ENCODE measurements at places on chromosomes 12 and 14.

- DNase-seq, result no peak
Measured at GRCh38 chr12:46908936-46909635, 83.3 kb upstream of the SLC38A4 start.

- no peak for DNase-seq
Measured at GRCh38 chr12:108333898-108334699, 5.0 kb downstream of the CMKLR1 start.

DNA sequence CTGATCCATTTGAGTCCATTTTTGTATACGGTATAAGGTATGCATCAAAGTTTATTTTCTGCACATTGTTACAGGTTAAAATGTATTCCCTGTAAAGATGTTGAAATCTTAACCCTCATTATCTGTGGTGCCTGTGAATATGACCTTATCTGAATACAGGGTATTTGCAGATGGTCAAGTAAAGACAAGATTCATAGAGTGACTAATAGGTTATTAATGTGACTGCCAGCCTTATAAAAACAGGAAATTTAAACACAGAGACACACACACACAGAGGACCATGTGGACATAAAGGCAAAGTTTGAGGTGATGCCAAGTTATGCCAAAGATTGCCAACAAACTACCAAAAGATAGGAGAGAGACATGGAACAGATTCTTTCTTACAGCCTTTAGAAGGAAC is 347.2 kb upstream of the DCN start:
- no peak for DNase-seq

DNA sequence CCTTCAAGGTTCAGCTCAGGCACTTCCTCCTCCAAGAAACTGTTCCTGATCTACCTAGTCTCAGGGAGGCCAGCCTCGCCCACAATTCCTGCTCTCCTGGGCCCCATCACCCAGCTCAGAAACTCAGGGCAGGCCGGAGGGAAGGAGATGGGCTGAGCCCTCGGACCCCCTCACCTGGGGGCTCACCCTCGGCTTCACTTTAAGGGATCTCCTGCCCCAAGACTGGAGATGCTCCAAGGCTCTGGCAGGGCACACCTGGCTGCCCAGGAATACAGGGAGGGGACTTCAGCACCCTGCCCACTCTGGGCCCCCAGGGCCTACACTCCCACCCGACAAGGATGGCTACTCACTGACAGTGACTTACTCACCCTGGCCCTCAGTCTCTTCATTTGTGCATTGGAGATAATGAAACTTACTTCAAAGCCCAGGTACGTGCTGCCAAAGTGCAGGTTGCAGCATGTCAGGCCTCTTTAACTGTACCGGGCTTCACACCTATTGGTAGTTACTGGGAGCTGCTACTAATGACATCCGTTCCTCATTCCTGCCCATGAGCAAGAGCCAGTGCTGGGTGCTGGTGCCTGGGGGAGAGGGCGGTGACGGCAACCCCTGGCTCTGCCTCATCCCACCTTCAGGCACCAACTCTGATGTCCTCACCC is 21.0 kb upstream of the PPP1R13B start:
- DNase-seq, result no peak

GRCh38 chr14:32565256-32565655 is 236.2 kb downstream of the AKAP6 start:
- no peak for DNase-seq

GRCh38 chr12:102426599-102427542 is 53.5 kb downstream of the IGF1 start:
- no peak for DNase-seq

DNA sequence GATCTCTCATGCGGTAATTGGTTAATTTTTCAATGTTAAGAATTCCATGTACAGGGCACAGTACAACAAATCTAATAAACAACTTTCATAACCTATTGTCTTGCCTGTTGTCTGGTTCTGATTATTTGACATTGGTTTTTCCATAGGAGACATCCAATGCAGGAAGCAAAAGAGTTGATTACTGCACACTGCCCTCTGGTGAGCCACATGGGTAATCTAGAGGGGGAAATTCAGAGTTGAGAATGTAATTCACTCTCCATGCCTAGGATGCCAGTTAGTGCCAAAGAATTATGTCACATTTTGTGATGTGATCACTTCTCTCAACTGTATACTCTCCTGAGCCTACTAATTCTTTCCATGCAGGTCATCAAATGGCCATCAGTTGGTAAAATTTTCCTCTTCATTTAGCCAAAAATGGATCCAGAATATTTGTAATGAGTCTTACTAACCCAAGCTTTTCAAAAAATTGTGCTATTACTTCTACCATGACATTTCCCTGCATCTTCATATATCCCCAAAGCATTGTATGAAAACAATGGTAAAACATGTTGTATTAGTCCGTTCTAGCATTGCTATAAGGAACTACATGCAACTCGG is 17.7 kb upstream of the CCDC91 start:
- DNase-seq, result no peak

DNA sequence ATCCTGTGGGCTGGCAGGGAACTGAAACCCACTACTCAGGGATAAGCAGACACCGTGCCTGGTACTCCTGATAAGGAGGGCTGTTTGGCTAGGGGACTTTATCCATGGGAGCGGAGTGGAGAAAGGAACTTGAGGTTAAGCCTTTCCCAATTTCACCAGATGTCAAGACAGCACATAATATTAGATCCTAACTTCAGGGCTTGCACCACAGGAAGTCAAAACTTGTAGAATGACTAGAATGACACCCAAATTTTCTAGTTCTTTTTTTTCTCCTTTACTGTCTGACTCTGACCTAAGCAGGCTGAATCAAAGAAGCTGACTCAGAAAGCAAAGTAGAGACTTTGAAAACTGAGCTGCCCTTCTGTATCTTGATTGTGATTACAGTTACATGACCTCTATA is 7.1 kb upstream of the CGRRF1 start:
- DNase-seq, result no peak

- DNase-seq, result no peak
Measured at GRCh38 chr14:58571769-58572472, 65.8 kb upstream of the DACT1 start.

GRCh38 chr12:88868050-88868449 is 287.8 kb upstream of the KITLG start:
- DNase-seq, result no peak

GRCh38 chr12:93530358-93530757 is 42.1 kb upstream of the SOCS2 start:
- no peak for DNase-seq

GRCh38 chr14:67004521-67004920 is 184.7 kb upstream of the GARIN2 start:
- DNase-seq, result no peak

- no peak for DNase-seq
Measured at GRCh38 chr12:6416596-6416995, 28.2 kb upstream of the CD27 start.

DNA sequence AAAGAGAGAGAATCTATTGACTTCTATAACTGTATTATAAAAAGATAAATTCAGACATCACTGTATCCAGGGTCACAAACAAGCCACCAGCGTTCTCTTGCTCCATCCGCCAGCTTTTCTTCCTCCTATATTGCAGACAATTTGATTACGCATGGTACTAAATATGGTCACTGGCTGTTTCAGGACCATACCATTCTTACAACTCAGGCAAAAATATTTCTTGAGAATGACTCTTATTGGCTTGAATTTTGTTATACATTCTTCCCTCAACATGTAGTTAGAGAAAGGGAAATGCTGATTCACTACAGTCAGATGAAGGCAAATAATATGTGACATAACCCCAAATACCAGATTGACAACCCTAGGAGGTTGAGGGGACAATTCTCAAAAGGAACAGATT is 101.3 kb downstream of the SLC6A15 start:
- no peak for DNase-seq

DNA sequence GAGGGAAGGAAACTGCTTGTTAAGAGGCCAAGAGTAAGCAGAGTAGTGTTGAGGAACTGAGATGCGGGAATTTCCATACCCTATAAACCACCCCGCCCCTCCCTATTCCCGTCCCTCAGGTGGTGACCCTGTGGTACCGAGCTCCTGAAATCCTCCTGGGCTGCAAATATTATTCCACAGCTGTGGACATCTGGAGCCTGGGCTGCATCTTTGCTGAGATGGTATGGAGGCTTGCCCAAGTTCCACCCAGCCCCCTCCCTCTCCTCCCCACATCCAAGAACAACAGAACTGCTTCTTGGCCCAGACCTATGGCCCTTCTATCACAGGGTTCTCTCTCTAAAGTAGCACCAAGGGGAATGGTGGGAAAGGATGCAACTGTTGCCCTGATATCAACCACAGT is 2.7 kb downstream of the CDK2 start:
- DNase-seq, result no peak

GRCh38 chr12:57547288-57548012 is 458 bp upstream of the DCTN2 start:
- DNase-seq, result no peak

- no peak for DNase-seq
Measured at GRCh38 chr12:9343731-9344130, 135.5 kb upstream of the PZP start.

GRCh38 chr12:101186291-101186690 is 23.7 kb downstream of the SLC5A8 start:
- no peak for DNase-seq

GRCh38 chr14:95504135-95505029 is 12.1 kb downstream of the SYNE3 start:
- DNase-seq, result no peak

GRCh38 chr12:104142543-104142942 is 4.5 kb upstream of the NFYB start:
- no peak for DNase-seq

GRCh38 chr12:14325716-14326343 is 39.7 kb upstream of the ATF7IP start:
- DNase-seq, result no peak

DNA sequence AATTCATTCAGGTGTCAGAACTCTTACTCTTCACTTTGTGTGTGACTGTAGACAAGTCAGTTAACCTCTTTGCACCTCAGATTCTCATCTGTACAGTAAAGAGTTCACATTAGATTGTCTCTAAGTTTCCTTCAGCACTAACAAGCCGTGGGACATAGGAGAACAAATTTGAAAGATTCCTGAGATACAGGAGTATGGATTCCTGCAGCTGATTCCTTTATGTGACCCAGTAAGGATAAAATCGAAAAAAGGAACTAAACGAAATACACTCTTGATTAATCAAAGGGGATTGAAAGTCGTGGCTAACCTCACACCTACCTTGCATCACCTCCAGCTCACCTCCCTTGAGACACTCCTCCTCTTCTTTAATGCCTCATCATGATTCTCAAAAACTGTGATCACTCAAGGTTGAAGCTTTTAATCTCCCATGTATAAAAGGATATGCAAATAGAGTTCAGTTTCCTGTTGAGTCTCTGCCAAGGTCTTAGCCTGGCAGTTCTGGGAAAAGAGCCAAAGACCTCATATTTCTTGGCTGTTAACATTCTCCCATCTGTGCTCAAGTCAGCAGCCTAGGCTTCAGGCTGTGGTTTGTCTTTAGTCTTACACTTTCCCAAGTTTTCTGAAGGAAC is 156.6 kb downstream of the DAD1 start:
- DNase-seq, result no peak

- no peak for DNase-seq
Measured at GRCh38 chr14:31265701-31266398, 58.3 kb upstream of the HECTD1 start.

- DNase-seq, result peak; percentile 2
Measured at GRCh38 chr12:8860165-8860961, 37.9 kb downstream of the A2ML1 start.

GRCh38 chr12:75508159-75508558 is 3.2 kb downstream of the KRR1 start:
- no peak for DNase-seq

GRCh38 chr14:26191123-26191522 is 406.7 kb downstream of the NOVA1 start:
- DNase-seq, result no peak

GRCh38 chr12:124682425-124683151 is 115.2 kb upstream of the NCOR2 start:
- DNase-seq, result no peak

DNA sequence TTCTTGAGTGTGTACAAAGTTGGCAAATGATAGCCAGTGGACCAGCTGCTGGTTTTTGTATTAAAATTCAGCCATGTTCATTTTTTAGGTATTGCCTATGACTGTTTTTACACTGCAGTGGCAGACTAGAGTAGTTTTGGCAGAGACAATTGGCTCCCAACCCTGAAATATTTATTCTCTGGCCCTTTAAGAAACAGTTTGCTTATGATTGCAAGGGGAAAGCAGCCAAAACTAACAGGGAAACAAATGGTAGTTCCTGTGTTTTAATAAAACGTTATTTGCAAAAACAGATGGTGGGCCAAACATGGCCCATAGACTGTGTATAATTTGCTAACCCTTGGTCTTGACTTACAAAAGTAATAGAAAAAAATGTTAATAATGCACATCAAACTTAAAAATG is 110.2 kb downstream of the ALX1 start:
- DNase-seq, result no peak

DNA sequence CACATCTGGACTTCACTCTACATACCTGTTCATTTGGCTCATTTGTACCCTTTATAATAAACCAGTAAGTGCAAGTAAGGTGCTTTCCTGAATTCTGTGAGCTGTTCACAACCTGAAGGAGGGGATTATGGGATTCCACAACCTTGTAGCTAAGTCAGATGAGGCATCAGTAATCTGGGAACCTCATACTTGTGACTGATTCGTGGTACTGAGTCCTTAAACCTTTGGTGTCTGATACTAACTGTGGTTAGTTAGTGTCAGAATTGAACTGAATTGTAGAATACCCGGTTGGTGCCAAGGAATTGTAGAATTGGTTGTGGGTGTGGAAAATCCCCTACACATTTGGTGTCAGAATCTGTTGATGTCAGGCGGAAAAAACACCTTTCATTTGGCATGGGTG is 83.4 kb downstream of the TMX1 start:
- no peak for DNase-seq

GRCh38 chr12:55931780-55932550 is 1.0 kb downstream of the DGKA start:
- DNase-seq, result no peak

All from effector CD8-positive, alpha-beta T cell (primary cell).